ENCODE measurements at places on chromosomes 16 and 17.

GRCh38 chr17:38569701-38570512 is 35.8 kb downstream of the SRCIN1 start:
- DNase-seq = no peak

GRCh38 chr17:32492648-32493289 is 6.0 kb downstream of the CDK5R1 start:
- no peak for DNase-seq

GRCh38 chr16:73058616-73059409 is 10.9 kb upstream of the ZFHX3 start:
- DNase-seq = no peak

GRCh38 chr17:21008160-21008915 is 34.5 kb downstream of the USP22 start:
- no peak for DNase-seq

DNA sequence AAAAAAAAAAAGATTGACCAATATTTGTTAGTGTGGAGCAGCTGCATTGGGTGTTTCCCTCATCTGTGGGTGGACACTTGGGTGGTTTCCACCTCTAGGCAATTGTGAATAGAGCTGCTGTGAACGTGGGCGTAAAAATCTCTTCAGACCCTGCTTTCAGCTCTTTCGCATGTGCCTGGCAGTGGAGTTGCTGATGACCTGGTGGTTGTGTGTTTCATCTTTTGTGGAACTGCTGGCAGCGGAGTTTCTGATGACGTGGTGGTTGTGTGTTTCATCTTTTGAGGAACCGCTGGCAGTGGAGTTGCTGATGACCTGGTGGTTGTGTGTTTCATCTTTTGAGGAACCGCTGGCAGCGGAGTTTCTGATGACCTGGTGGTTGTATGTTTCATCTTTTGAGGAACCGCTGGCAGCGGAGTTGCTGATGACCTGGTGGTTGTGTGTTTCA is 21.4 kb downstream of the ZC3H18 start:
- no peak for DNase-seq

DNA sequence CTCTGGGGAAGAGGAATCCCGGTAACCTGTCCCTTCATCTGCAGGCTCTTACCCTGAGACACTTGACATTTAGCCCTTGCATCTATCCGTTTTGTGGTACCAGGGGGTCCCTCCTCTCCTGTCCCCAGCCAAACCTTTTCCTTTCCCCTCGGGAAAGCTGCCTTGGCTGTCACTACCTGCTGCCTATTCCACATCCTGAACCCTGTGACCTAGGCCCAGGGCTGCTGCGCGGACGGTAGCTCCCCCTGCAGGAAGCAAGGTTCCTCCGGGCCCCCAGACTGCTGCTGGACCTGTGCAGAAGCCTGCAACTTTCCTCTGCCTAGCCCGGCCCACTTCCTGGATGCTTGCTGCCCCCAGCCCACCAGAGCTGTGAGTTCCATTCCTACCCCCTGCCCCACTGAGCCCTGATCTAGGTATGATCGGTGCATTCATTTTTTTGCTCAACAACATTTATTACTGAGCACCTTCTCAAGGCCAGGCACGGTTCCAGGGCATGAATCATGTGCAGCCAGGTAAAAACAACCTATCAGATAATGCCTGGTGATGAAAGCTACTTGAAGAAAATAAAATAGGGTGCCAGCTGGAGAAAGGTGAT is 10.5 kb upstream of the ALDOA start:
- peak; percentile 67 for DNase-seq

- DNase-seq = no peak
Measured at GRCh38 chr16:58458606-58459343, 41.2 kb upstream of the NDRG4 start.

GRCh38 chr17:68710976-68711375 is 109.8 kb upstream of the FAM20A start:
- DNase-seq = no peak

DNA sequence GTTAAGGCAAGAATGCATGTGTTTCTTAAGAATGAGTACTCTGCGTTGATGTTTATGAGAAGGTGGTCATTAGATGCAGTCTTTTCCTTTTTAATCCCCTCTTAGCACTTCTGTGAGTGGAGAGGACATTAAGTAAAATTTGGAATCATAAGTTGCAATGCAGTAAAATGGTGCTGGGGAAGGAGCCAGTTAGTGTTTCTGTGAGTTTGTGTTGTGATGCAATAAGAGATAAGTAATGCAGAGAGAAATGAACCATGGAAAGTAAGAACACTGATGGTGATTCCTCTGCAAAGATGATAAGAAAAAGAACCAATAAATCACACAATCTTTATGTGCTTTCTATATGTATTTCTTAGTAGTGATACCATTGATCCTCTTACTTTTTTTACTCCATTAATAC is 20.0 kb downstream of the ABHD15 start:
- DNase-seq = no peak

DNA sequence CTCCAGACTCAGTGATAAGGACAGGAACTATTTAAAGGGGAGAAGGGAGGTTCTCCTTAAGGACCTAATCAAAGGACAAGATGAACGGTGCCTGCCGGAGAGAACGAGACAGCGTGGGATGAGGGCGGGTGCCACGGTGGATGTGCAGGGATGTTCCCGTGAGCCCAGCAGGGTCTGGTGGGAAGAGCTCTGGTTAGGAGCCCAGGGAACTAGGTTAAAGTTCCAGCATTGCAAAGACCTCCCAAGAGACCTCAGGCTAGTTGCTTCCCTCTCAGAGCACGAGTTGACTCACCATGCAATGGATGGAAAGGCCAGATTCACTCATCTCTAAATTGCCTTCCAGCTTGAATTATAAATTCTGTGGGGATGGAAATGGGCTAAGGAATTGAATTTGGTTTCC is 14.7 kb downstream of the CCR7 start:
- peak; percentile 23 for DNase-seq

DNA sequence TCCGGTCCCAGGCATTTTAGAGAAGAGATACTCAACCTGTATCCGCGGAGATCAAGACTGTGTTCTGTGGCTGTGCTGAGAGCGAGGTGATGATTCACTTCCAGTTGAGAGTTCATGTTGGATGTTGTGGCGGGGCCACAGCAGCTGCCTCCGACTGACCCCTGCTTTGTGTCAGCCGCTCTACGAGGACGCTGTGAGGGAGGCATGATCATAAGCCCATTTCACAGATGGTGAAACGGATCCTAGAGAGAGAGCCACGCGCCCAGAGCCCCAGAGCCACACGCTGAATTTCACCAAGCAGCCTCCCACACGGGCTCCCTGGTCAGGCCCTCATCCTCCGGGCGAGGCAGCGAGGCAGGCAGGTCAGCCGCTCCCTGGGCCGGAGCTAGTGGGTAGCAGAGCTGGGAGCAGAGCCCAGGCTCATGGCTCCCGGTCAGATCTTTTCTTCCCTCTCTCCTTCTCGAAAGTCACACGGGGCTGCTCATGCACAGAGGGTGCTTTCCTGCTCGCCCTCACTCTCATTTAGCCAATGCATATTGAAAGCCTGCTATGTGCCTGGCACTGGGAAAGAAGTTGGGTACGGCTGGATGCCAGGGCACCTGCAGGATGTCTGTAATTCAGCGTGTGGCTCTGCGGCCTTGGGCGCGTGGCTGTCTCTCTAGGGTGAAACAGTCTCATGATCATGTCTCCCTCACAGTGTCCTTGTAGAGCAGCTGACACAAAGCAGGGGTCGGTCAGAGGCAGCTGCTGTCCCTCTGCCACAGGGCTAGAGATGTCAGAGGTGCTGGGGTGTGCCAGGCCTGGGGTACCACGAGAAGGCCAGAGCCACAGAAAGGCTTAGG is 155.6 kb upstream of the CHMP6 start:
- no peak for DNase-seq

GRCh38 chr17:29566473-29567303 is at the start of gene ABHD15:
ABHD15 (minus strand) TSS chr17:29567037; CDS start chr17:29566966, 71 bp downstream.
- peak; percentile 83 for DNase-seq

DNA sequence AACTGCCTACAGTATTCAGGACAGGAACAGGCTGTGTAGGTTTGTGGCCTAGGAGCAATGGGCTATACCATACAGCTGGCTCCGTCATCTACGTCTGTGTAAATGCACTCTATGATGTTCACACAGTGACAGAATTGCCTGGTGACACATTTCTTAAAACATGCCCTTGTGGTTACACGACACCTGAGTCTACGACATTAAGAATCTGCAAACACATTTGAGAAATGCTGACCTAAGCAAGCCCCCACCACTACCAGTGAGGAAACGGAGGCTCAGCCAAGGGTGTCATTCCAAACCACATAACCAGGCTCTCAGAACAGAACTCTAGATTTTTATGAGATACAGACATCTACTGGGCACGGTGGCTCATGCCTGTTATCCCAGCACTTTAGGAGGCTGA is 23.5 kb downstream of the USP36 start:
- DNase-seq = no peak

- DNase-seq = no peak
Measured at GRCh38 chr16:8717892-8718415, 43.5 kb downstream of the ABAT start.

DNA sequence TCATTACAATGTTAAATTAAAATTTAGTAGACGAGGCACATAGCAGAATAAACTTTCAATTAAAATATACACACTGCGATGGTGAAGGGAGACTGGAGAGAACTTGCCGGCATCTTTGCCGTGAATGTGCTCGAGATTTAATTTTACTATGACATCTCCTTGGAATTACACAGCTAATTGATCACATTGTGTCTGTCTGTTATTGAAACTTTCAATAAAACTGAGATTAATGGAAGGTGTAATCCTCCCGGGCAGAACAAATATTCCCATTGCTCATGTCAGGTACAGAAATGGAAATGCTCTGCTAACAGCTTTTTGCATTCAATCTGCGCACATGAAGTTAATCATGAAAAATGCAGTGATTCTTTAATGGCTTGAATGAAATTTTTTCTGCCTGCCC is 210.1 kb upstream of the NLRP1 start:
- DNase-seq = no peak

DNA sequence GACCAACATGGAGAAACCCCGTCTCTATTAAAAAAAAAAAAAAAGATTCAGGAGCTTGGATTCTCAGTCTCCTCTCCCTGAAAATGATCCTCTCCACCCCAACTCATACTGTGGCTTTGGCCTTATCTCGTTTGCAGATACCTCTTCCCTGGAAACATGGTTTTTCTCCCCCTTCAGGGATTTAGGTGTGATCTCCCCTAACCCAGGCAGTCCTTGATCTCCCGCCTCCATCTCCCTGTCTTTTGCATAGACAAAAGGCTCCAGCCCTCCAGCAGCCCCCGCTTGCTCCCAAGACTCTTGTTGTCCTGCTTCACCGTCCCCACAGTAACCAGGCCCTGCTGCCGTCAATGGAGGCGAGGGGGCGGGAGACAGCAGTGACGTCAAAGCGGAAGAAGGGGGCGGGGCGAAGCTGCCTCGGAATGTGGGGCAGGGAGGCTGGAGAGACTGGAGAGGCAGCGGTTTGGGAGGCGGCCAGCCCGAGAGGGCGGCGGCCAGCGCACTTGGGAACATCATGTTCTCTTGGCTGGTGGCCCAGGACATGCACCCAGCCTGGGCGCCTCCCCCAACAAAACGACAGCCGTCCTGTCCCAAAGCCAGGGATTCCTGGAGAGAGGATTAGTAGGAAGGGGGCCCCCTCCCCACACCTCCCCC is 1.9 kb upstream of the PER1 start:
- peak; percentile 100 for DNase-seq

DNA sequence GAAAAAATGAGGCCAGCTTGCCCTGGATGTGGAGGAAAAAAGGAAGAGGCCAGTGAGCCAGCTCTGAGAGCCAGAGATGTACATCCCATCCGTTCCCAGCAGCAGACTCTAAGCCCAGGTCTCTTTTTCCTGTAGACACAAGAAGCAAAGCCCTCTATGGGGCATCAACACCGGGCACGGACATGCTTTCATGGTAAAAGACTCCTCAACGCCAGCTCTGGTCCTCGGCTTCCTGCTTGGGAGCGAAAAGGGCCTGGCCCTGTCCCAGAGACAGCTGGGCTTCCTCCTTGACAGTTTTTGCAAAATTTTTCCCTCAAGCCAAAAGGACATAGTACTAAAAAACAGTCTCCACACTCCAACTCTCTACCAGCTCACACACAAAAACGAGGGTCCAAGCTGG is 27.1 kb downstream of the PELP1 start:
- no peak for DNase-seq

DNA sequence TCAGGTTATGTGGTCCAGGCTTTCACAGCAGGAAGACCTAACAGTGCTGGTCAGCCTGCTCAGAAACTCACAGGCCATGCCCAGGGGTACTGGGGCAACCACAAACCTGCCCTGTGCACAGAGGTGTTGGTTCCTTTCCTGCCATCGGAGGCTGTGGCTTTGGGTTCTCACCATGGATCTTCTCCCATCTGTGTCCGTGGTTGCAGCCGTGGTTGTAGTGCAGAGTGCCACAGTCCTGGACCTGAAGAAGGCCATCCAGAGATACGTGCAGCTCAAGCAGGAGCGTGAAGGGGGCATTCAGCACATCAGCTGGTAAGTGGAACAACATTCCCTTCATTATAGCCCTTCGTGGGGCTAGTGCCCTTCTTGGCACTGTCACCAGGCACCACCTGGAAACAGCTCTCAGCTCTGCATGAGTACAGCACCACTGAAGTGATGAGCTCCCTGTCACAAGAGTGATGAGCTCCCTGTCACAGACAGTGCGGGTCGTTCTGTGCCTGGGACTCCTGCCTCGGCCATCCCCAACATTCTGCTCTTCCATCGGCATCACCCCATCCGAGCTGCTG is 2.0 kb downstream of the SNRNP25 start:
- DNase-seq = no peak

DNA sequence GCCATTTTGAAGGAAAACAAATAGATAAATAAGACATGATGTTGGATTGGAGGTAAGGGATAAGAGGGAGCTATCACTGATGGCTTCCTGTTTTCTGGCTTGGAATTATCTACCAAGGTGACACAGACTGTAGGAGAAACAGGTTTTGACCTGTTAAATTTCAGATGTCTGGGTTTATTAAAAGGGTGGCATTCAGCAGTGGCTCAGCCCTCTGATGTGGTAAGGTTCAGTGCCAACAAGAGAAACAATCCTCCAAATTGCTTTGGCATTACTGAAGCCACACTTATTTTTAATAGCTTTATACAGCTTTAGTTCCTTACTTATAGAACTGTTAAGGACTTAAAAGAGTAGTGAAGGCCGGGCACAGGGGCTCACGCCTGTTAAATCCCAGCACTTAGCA is 37.0 kb upstream of the AKAP1 start:
- no peak for DNase-seq

DNA sequence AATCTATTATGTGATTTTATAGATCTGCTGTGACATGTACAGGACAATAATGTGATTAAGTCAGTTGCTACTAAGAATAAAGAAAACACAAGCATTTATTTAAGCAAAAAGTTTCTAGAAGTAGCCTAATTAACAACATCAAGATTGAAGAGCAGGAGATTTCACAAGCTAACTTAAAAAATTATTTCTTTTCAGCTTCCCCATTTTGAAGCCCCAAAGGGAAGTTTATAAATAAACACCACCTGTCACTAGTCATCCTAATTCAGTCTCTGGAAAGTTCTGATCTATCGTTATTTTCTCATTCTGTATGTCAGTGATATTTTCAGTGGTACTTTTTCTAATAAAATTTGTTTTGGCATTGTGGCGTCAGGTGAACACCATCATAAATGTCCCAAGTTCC is 8.3 kb downstream of the CAPNS2 start:
- no peak for DNase-seq
